Islet precursor cell (in vitro differentiated cells): ENCODE measurements at places on chromosomes 2 and 18.

GRCh38 chr2:240275386-240275785 lies 134.9 kb upstream of the OTOS start:
- DNase-seq = no peak

- DNase-seq = no peak
Measured at GRCh38 chr2:222613715-222614331, 42.1 kb downstream of the FARSB start.

DNA sequence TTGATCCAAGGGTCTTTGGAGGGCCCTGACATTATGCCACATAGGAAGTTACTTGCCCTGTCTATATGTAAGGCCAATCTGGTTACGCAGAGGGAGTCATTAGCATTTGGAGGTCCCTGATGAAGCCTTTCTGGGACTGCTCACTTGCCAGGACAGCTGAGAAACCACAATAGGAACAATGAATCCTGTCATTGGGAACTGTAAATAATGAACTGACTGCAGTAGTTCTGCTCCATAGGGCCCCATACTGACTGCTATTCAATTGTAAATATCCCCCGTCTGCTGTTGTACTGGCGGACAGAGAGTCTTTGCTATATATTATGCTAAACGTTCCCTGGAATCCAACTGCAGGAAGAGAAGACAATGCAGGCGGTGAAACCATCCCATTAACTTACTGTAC lies 149.4 kb upstream of the DCC start:
- DNase-seq = no peak

DNA sequence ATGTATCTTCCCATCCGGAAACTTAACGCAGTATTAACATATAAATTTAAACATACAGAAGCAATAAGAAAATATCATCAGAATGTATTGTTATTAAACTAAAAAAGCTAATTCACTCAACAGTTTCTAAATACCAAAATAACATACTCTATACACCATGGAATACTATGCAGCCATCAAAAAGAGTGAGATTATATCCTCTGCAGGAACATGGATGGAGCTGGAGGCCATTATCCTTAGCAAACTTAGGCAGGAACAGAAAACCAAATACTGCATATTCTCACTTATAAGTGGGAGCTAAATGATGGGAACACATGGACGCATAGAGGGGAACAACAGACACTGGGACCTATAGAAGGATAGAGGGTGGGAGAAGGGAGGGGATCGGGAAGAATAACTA lies 127.1 kb downstream of the CD226 start:
- no peak for DNase-seq

DNA sequence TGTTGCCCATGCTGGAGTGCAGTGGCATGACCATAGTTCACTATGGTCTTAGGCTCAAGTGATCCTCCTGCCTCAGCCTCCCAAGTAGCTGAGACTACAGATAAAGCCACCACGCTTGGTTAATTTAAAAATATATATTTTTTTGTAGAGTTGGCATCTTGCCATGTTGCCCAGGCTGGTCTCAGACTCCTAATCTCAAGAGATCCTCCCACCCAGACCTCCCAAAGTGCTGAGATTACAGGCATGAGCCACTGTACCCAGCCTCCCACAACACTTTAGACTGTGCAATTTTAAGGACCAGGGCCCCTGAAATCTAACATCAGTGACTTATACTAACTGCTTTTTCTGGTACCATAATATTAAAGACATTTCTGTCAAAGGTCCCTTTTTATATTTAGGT lies 5.2 kb downstream of the TXNDC2 start:
- DNase-seq = no peak

DNA sequence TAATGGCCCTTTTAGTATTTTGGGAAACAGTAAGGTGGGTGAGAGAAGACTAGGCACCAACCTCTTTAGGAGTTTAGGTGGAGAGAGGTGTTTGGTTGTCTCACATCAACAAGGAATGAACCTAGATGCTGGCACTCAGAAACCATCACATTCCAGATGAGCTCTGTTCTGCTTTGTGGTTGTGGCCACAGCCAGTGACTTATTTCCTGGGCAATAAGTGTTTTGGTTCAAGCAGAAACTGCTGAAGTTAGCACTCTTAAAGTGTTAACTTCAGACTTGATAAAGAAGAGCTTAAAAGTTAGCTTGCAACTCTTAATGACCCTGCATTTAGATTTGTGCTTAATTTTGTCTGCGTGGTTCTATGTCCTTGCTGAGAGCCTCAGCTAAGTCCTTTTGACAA lies 929.2 kb downstream of the SLC4A3 start:
- no peak for DNase-seq

- DNase-seq = no peak
Measured at GRCh38 chr18:3209859-3210569, 9.8 kb downstream of the MYOM1 start.

DNA sequence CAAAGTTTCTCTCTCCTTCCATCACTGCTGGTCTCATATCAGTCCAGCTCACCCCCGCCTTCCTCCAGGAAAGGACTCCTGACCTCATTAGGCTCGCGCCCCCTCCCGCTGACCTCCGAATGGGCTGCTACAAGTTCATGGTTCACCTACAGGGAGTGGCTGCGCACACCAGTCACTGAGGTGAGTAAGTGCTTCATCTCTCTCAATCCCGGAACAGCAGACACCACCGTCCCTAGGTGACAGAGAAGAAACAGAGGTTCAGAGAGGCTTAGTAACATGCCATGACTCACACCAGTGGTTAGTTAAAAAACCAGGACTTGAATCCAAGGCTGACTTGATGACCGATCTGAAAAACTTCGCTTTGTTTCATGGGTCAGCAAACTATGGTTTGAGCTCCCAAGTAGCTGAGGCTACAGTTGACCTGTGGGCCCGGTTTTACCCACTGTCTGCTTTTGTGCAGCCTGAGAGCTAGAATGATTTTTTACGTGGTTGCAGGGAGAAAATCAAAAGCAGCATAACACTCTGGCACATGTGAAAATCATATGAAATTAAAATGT lies 42.0 kb downstream of the ZFP36L2 start:
- peak; percentile 83 for DNase-seq

GRCh38 chr2:104412384-104412783 lies 441.5 kb upstream of the POU3F3 start:
- no peak for DNase-seq

GRCh38 chr2:171956135-171956825 lies 34.0 kb downstream of the HAT1 start:
- DNase-seq = no peak

- peak; percentile 58 for DNase-seq
Measured at GRCh38 chr2:37232131-37232933, 874 bp downstream of the NDUFAF7 start.

DNA sequence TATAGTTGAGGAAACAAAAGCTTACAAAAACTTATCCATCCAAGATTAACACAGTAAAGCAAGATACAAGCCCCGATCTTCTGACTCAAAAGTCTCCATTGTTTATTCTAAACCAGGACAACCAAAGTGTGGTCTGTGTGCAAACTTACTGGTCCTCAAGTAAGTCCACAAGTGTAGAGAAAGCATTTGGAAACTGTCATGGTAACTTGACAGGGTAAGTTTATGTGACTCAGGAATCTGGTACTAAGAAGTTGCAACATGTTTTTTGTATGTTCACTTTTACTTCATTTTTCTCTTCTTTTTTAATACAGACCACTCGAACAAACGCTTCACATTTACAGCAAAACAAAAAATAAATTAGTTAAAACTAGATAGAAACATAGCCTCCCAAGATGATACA lies 9.4 kb downstream of the MBD2 start:
- DNase-seq = no peak

DNA sequence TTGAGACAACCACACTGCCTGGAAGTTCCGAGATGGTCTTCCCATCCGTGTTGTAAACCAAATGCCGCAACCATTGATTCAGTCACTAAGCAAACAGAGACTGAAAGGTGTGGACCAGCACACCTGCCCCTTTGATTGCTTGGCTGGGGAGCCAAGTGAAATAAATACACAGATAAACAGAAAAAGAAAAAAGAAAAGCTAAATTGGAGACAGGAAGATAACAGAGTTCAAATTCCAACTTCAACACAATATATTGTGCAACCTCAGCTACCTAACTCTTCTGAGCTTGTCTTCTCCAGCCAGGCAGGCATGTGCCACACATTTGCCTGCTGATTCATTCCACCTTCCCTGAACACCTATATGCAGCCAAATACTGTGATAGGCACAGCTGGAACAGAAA lies 110.9 kb downstream of the PID1 start:
- no peak for DNase-seq

DNA sequence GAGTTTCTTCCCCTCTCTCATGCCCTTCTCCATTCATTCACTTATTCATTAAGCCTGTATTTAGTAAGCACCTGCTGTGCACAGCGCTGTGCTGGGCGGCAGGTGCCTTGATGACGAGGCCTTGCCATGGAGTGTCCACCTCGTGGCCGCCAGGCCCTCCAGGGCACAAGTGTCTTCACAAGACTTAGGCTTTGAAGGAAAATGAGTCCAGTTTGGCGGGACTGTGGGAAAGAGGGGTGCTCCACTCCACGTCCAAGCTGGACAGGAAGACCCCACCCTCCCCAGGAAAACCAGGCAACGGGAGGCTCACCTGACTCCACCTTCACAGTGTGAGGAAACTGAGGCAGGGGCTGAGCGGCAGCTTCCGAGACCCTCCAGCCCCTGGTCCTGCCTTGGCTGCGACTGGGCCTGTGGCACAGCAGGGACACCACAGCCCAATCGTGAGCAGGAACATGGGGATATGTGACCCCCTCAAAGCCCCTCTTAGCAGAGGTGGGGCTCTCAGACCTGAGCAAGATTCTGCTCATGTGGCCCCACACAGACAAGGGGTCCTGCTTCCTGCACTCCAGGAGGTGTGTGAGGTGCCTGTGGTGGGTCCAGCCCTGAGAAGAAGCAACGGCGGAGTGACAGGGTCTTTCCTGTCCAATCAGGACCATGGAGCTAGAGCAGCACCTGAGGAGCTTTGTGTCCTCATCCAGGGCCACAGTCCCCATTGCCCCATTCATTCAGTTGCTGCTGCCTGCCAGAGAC lies 110.3 kb upstream of the ODC1 start:
- no peak for DNase-seq

DNA sequence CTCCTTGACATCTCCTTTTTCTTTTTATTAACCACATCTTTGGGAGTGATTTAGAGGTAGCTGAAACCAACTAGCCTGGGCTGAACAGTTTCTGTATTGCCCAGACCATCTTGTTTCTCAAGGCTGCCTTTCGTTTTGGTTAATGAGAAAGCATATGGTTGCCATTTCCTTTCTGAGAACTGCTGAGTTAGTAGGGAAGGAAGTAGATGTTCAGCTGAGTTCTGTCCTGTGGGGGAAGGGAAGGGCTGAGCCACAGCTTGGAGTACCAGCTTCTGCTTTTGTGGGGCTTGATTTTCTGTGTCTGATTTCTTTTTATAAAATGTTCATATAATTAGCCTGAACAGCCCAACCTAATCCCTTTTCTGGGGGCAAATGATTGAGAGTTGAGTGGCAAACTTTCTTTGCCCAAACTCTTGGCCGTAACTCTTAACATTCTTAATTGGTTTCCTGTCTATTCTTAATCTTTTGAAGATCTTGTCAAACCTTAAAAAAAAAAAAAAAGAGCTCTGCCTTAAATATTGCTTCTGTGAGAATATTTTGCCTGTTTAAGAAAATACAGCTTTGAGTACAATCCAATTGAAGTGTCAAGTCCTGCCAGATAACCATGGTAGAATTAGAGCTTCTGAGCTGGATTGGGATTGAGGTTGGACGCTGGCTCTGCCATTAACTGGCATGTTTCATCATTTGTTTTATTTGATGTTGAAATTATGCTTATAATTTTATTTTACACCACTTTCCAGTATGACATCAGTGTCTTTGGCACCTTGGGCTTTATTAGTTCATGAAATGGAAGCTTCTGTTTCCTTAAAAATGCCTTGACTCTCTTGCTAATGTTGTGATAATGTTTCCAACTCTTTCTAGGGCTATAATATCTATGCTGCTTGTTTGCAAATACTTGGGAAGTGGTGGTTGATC lies 1.9 kb upstream of the NABP1 start:
- no peak for DNase-seq

DNA sequence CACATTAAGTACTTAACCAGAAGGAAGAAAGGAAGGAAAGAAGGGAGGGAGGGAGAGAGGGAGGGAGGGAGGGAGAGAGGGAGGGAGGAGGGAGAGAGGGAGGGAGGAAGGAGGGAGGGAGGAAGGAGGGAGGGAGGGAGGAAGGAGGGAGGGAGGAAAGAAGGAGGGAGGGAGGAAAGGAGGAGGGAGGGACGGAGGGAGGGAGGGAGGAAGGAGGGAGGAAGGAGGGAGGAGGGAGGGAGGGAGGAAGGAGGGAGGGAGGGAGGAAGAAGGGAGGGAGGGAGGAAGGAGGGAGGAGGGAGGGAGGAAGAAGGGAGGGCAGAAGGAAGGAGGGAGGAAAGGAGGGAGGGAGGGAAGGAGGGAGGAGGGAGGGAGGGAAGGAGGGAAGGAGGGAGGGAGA lies 363.3 kb downstream of the MBD2 start:
- DNase-seq = no peak

- peak; percentile 73 for DNase-seq
Measured at GRCh38 chr18:9722691-9723090, 14.6 kb downstream of the RAB31 start.

DNA sequence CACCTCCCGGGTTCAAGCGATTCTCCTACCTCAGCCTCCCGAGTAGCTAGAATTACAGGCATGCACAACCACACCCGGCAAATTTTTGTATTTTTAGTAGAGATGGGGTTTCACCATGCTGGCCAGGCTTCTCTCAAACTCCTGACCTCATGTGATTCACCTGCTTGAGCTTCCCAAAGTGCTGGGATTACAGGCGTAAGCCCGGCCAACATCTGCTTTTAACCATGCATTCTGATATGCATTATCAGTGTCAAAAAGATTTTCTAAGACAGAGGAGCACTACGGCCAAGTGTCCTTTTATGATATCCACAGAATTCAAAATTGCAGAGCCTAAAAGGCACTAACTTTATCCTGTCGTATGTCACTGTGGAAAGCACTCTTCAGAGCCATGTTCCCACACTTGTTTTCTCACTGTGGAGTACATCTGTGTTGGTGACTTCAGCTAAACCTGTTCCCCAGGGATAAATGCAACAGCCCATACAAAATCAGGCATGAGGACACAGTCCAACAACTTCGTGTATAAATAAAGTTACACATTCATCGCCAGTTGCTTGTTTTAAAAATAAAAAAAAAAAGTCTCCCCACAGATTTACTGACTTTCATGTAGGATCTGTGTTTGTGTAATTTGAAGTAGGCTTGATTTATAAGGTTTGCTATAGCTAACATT lies 56.4 kb downstream of the STK25 start:
- DNase-seq = no peak

GRCh38 chr2:149063177-149063576 lies 24.7 kb downstream of the LYPD6B start:
- DNase-seq = no peak

DNA sequence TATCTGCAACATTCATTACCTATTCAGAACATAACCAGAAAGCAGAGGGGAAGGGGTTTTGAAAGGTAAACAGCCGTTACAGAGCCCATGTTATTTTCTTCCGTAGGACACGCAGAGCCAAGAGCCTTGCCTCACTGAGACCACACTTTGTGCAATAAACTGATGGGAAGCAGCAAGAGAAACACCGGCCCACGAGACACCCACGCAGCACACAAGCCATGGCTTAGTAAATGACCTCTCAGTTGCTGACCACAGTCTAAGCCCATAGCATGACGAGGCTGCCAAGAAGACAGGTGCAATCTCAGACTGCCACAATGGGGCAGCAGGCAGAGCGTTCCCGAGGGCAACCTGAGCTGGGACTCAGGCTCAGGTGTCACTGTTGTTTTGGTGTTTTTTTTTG lies 59.6 kb downstream of the CABYR start:
- no peak for DNase-seq
